ENCODE measurements at places on chromosomes 3 and 15.

GRCh38 chr3:169759256-169759655 lies 5.6 kb downstream of the TERC start:
- no peak for DNase-seq

DNA sequence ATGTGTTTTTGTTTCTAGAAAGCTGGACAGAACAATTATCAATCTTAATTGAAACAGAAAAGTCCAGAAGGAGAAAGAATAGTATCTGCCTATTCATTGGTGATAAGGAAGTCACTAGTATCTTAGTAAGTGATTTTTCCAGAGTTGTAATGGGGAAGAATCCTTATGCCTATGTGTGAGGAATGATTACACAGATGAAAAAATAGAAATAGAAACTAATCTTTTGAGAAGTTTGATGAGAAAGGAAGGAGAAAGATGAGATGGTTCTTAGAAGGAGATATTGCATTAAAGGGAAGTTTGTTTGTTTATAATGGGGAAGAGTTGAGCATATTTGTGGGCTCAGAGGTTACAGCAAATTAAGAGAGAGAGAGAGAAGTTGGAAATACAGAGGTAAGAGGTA lies 42.7 kb upstream of the CBLB start:
- no peak for DNase-seq

DNA sequence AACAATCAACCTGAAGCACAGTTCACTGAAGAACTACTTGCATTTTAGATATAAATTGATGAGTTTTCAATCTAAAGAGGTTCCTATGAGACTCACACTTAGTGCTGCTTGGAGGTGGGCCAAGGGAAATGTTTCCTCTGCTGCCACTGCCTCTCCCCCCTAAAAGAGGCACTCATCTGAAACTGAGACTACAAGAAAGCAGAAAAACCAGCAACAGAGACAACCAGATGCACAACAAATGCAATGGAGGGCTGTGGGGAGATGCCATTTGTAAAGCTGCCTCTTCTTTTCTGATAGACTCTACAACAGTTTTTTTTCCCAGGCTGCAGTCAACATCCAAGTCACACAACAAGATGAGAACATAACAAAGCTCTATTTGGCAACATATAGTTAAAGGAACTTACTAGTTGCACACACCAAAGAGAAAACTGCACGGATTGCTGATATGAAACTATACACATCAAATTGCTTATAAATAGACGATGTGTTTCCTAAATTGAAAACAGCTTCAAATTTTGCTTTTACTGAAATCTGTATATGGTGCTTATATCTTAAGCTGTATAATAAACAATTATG lies 11.0 kb downstream of the TSPAN3 start:
- DNase-seq = no peak

- no peak for DNase-seq
Observed at GRCh38 chr15:77818484-77819047, 185.9 kb upstream of the LINGO1 start.

DNA sequence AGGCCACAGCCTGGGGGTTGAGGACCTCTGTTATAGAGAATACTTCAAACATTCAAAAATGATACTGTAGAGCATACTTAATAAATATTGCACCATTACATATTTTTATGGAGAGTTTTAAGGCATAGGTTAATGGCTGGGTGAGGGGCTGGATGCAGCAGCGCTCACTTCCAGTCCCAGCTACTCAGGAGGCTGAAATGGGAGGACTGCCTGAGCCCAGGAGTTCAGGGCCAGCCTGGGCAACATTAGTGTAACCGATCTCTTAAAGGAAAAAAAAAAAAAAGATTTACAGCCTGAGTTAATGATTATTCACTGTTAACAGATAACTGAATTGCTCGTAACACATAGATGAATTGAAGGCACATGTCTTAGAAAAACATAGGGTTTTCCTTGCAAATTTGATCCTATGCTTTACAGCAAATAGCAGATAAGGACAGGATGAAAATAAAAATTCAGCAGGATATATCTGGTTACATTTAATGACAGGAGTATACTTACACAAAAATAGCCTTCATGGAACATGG lies 282.9 kb downstream of the TBC1D5 start:
- no peak for DNase-seq

GRCh38 chr3:108137460-108137814 lies 46.6 kb upstream of the CD47 start:
- DNase-seq = no peak

GRCh38 chr3:119559441-119559963 lies at the start of gene CD80:
Gene CD80 (minus strand): TSS chr3:119559614. CDS start chr3:119557728, 1,886 bp downstream.
- DNase-seq = peak; percentile 9

GRCh38 chr15:73442968-73443367 lies at the start of gene REC114:
Gene REC114 (plus strand): TSS chr15:73443164. CDS start chr15:73443186, 22 bp downstream.
- no peak for DNase-seq

DNA sequence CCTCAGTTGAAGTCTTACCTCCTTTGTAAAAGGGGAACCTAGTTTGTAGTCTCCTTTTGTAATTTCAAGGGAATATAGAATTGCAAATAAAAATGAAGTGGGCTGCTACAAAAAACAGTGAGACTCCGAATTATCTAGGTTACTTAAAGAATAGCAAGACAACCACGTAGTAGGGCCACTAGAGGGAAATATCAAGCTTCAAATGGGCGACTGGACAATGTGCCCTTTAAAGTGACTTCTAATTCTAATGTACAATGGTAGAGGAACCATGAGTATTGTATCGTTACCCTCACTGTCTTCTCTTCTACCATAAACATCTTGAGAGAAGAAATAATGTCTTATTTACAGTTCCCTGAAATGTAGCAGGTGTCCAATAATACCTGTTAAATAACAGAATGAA lies 56.3 kb downstream of the TP63 start:
- no peak for DNase-seq

GRCh38 chr3:21962456-21962855 lies 211.4 kb upstream of the ZNF385D start:
- DNase-seq = no peak

GRCh38 chr3:101081446-101081845 lies 88.2 kb upstream of the ABI3BP start:
- no peak for DNase-seq

DNA sequence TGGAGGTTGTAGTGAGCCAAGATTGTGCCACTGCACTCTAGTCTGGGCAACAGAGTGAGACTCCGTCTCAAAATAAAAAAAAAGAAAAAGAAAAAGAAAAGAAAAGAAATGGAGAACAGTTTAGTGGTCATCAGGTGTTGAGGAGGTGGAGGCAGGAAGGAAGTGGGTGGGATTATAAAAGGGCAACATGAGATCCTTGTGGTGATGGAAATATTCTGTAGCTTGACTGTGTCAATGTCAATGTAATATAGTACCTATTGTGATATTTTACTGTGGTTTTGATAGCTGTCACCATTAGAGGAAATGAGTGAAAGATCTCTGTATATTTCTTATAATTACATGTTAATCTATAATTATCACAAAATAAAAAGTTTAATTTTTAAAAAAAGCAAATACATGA lies 60.8 kb downstream of the TRAT1 start:
- DNase-seq = no peak

- DNase-seq = no peak
Observed at GRCh38 chr15:81255958-81256320, 59.3 kb downstream of the IL16 start.

GRCh38 chr3:98735761-98736269 lies 27.3 kb upstream of the ST3GAL6 start:
- no peak for DNase-seq

- DNase-seq = no peak
Observed at GRCh38 chr3:150520408-150520807, 25.9 kb downstream of the SERP1 start.

DNA sequence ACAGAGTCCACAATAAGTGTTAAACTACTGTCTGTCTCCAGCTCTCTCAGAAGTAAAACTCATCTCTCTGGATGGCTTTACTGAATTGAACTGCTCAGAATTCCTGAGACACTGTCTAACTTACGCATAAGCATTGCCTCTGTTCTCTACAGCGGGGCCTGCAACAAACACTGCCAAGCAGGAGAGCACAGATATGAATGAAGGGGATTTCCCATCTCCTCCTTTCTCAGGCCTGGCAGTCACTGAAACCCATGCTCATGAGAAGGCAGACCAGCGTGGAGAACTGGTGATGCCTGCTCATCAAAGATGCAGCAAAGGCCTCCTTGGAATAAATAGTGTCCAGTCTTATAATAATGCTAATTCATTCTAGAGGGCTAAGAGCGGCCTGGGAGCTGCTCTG lies 10.3 kb downstream of the RASGRP1 start:
- DNase-seq = no peak

GRCh38 chr15:41499109-41499851 lies 5.6 kb downstream of the ITPKA start:
- no peak for DNase-seq

DNA sequence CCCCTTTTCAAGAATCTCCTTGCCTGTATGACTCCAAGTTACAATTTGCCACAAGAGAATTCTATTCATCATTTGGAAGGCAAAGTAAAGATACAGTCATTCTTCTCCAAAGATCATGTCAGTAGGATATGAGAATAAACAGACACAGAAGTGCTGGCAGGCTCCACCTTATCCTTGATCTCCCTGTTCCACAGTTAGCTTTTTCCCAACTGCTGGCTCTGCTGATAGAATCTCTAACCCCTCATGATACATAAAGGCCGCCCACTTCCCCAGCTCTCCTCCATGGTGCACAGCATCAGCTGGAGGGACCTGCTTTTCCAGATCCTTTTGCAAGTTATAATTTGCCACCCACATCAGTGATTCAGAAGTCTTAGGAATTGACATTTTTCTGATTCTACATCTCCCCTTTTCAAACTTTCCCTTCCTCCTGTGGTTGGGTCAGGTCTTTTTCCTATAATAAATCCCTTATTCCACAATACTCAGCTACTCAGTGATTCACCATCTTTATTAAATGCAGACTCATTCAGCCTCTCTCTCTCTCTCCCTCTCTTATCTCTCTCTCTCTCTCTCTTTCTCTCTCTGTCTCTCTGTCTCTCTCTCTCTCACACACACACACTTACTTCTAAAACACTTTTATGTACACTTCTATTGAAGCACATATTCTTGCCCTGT lies 465.4 kb downstream of the GBE1 start:
- DNase-seq = no peak

DNA sequence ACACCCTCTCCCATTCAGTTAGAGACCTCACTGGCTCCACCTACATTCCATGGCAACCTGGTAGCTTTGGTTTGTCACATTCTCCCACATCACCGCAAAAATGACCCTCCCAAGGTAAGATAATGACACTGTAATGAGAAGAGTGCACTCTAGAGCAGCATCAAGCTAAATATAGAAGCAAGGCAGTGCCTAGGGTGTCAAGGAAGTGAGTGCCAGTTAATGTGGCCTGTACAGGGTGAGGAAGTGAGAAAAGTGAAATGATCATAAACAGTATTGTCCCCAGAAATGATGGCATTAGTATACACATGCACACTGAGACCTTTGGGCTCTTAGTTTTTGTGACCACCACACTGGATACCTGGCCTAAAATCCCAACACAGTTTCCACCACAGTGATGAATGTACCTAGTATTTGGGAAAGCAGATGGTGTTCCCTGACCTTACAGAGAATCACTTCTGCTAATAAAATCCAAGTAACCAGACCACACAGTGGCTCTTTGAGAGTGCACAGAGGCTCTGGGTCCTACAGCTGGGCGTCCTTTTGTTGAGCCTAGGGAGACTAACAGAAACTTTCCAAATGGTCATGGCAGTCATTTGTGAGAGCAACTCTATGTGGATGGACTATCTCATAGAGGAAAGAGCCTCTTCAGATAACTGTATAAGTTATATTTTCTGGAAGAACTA lies 106.6 kb downstream of the ARPP21 start:
- DNase-seq = no peak

- no peak for DNase-seq
Observed at GRCh38 chr3:169041677-169042171, 621.8 kb downstream of the MECOM start.

DNA sequence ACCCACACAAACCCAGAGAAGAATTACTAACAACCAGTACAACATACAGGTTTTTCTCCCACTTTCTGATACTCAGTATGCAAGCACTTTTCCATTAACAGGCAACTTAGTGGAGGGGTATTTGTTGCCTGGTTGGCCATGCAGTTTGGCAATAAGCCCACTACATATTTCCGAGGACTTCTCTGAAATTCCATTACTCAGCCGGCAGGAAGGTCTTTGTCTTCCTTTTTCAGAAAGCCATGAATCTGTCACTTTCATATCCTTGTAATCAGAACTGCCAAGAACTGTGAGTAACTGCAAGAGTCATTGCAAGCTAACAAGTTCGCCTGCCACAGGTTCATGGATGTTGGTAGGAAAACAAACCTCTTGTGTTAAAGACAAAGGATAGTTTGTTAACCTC lies 422.3 kb upstream of the ROBO1 start:
- no peak for DNase-seq

DNA sequence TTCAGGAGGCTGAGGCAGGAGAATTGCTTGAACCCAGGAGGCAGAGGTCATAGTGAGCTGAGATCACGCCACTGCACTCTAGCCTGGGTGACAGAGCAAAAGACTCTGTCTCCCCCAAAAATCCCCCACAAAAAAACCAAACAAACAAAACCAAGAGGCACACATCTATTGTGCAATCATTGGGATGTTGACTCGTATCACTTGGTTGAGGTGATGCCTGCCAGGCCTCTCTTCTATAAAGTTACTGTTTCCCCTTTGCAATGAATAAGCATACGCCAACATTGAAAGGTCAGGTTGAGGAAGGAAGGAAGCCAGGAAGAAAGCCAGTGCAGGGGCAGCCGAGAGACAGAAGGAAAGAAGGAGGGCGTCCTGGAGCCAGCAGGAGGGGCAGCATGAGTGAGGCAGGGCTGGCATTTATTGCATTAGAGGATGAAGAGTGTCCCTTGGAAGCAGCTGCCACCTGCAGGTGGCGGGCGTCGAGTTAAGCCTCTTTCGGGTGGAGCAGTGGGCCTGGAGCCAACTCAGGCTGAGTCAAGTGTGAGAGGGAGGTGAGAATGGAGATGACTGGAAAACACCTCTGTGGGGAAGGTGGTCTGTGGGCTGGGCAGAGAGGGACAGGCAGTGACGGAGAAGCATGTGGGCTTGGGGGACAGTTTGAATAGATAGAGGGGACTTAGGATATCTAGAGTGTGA lies 8.3 kb upstream of the CSPG4 start:
- DNase-seq = no peak

DNA sequence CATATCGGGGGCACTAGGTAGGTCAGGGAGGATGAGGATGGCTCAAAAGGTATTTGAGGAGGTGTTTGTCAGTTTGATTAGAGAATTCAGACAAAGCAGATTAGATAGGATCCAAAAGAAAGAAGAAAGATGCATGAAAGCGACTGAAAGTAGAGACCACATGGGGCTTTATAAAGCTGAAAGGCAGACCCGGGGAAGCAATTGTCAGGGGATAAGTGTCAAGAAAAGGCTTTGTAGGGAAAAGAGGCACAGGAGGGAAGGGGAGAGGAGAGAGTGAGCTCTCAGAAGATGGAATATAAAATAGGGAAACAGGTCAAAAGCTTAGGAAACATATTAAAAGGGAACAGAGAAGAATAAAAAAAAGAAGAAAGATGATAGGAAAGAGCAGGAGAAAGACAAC lies 308.2 kb upstream of the RORA start:
- no peak for DNase-seq

GRCh38 chr15:90650117-90650955 lies 66.8 kb upstream of the BLM start:
- DNase-seq = no peak
